ENCODE measurements at places on chromosomes 1 and 21.

- peak; percentile 53 for DNase-seq
Observed at GRCh38 chr1:146036965-146037646, 15.6 kb upstream of the HJV start.

DNA sequence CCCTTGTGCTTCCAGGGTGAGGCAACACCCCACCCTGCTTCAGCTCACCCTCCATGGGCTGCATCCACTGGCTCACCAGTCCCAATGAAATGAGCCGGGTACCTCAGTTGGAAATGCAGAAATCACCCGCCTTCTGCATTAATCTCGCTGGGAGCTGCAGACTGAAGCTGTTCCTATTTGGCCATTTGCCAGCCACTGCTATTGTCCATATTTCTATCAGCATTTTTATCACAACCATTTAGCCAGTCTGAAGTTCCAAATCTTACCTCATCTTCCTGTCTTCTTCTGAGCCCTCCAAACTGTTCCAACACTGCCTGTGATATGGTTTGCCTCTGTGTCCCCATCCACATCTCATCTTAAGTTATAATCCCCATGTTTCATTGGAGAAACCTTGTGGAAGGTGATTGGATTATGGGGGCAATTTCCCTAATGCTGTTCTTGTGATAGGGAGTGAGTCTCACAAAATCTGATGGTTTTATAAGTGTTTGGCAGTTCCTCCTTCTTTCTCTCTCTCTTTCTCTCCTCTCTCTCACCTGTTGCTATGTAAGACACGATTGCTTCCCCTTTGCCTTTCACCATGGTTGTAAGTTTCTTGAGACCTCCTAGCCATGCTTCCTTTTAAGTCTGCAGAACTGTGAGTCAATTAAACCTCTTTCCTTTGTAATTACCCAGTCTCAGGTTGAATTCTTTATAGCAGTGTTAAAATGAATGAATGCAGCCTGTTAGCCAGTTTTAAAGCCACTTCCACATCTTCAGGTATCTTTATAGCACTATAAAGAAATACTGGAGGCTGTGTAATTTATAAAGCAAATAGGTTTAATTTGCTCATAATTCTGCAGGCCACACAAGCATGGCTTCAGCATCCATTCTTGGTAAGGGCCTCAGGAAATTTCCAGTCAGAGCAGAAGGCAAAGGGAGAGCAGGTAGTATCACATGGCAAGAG lies 203.5 kb downstream of the FCRL5 start:
- DNase-seq = no peak

GRCh38 chr1:203096566-203096965 lies 10.8 kb upstream of the MYOG start:
- no peak for DNase-seq

DNA sequence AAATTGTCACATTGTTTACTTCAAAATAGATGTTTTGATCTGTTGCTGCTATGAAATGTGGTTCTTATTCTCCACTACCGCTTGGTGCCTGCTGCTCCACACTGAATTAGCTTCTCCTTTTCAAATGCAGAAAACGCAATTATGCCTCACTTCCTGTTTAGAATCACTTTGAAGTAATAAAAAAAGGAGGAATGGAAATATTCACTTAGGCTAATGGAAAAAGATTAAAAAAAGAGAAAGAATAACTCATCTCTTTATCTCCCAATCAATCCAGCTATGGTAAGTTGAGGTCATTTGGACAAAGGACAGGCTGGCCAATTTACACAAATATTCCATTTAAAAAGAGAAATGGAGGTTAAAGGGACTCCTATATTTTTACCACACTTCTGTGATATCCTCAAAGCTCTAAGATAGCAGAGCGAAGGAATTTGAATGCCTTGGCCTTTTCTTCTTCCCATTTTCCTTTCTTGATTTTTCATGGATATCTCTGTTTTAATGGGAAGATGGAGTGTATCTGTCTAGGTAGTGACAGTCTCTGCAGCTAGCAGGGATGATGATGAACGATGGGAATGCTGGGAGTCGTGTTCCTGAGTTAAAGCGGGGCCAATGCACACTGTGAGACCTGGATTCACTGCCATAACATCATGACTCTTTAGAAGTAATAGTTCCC lies 35.7 kb downstream of the RGS5 start:
- no peak for DNase-seq

DNA sequence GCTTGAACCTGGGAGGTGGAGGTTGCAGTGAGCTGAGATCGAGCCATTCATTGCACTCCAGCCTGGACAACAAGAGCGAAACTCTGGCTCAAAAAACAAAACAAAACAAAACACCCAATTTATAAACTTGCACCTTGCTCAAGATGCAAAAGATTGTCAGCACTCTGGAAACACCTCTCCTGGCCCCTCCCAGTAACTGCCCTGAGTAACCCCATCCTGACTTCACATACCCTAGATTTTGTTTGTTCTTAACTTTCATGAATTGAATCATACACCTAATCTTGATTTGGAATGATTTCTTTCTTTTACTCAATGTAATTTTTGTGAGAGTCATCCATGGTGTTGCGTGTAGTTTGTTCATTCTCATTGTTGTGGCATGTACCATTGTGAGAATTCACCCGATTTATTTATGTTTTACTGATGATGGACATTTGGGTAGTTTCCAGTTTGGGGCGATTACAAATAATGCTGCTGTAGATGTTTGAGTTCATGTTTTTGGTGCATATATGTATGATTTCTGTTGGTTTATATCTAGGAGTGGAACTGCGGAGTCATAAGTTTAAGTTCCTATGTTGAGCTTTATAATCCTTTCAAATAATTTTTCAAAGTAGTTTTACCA lies 10.4 kb downstream of the NECAP2 start:
- no peak for DNase-seq

DNA sequence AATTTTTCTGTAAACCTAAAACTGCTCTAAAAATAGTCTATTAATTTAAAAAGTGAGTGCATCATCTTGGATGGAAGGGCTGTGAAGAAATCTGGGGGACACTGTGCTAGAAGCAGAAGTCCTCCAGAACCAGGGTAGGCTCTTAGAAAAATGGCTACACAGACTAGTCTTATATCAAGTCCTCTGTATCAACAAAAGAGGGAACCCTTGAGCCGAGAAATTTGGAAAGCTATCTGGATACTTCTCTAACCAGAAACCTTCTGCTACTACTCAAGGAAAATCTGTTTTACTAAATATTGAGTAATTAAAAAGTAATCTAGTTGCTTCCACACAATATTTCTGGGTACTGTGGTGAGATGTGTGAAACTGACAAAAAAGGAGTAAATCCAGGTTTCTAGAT lies 92.1 kb downstream of the WDR3 start:
- no peak for DNase-seq

- DNase-seq = no peak
Observed at GRCh38 chr1:194045416-194045815, 859.0 kb upstream of the B3GALT2 start.

- no peak for DNase-seq
Observed at GRCh38 chr1:110021285-110021684, 13.1 kb upstream of the STRIP1 start.

- DNase-seq = no peak
Observed at GRCh38 chr1:210944252-210944651, 189.7 kb downstream of the KCNH1 start.

DNA sequence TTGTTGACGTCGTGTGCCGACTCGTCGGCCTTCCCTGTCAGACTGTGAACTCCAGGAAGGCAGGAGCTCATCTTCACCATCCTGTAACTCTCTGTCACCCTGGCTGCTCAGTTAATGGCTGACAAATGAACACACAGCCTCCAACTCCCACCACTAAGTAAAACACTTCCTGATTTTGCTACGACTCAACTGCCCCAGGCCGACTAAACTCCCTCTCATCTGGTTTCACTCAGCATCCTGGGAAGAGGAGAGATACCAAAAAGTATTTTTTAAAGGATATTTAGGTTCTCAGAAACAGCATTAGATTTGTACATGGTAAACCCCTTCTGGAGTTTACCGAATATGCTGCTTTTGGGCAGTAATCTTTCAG lies 18.2 kb upstream of the LHX4 start:
- no peak for DNase-seq

DNA sequence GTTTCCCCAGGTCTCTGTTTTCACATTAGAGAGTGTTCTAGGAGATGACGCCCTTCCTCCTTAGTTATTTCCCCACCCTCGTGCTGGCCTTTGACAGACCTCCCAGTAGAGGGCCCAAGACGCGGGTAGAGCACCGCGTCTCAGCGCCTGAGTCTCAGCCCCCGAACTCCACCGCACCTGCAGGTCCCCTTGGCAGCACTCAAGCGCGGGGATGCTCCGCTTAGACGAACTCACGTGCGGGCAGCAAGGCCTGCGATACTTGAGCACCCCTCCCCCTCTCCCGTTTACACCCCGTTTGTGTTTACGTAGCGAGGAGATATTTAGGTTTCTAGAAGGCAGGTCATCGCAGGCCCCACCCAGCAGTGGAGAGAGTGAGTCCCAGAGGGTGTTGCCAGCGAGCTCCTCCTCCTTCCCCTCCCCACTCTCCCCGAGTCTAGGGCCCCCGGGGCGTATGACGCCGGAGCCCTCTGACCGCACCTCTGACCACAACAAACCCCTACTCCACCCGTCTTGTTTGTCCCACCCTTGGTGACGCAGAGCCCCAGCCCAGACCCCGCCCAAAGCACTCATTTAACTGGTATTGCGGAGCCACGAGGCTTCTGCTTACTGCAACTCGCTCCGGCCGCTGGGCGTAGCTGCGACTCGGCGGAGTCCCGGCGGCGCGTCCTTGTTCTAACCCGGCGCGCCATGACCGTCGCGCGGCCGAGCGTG lies at the start of gene CD55:
TSS of gene CD55 (plus strand) at position 600 of the 711 bp plus-strand sequence. CDS start at position 688, 88 bp downstream.
- DNase-seq = peak; percentile 97

DNA sequence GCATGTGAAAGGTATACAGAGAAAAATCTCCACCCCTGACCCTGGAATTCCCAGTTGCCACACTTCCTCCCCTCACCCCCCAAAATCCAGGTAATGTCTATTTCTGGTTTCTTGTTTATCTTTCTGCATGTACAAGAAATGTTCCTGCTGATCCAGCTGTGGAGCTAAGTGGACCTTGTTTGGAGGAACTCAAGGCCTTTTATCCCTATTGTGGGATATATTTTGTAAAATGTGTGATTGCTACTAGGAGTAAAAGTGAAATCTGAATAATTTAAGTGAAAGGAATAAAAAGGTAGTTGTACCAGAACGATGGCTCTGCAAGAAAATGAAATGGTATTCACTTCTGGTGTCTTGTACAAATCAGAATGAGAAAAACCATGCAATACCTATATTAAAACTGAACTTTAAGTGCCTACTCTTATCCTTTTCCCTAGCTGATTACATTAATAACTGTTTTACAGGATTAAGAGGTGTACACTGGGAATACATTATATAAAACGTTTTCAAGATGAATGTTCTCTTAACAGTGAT lies 3.0 kb downstream of the SPEN start:
- DNase-seq = no peak

Measured in stimulated activated CD8-positive, alpha-beta memory T cell treated with anti-CD3 and anti-CD28 coated beads, Interleukin-4, amount 100 ng/mL, for 4 hours (primary cell).